IMR-90 (cell line): ENCODE measurements at places on chromosomes 4 and X. TPM values are rescaled to one million over a fixed set of nuclear protein-coding genes. Genes with fewer than 3 reads are reported as not detected.

DNA sequence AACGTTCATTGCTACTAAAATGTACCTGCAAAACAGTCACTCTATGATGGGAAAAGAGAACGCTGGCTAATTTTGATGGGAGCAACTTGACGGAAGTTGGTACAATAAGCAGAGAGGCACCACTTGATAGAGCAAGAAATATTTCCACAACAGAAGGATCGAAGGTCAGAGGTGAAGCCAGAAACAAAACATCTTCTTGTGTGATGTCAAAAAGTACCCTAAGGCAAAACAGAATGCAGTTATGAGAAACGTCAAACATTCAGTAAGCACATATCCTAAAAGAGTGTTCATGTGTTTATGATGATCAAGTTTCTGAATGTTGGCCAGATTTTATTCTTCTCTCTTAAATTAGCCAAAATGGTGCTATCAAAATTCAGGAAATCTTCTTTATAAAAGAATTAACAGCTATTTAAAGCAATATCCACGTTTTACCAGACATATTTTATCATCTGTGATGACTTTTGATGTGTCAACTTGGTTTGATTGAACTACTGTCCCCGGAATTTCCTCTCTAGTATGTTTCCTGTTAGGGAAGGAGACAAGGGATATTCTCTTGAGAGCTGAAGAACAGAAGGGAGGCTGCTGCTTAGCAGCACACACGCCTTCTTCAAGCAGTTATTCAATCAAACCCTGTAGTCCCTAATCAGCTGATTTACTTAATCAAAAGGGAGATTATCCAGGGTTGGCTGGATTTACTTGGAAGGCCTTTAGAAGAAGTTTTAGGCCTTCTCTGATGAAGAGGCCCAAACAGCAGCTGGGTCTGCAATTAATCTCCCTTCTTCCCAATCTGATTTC is 15.7 kb downstream of the AASDH start:
- no peak for DNase-seq

- DNase-seq, result no peak
These were observed 84.9 kb upstream of the SPANXB1 start for GRCh38 chrX:140917354-140918115.

DNA sequence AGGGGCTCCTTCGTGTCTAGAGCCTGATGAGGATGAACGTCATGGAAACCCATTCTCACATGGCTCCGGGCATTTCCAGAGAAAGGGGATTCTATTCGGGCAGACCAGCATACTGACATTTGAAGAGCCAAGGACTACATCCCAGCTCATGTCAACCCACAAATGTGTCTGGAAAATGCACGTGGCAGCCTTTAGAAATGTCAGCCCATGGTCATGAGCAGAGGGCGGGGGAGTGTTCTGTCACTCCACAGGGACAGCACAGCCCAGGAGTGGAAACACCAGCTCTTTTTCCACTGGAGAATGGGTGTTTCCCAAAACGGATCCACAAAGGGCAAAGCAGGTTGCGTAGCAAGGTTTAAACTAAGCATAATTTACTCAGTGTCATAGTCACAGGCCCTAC is 207.0 kb downstream of the BCOR start:
- DNase-seq, result no peak

DNA sequence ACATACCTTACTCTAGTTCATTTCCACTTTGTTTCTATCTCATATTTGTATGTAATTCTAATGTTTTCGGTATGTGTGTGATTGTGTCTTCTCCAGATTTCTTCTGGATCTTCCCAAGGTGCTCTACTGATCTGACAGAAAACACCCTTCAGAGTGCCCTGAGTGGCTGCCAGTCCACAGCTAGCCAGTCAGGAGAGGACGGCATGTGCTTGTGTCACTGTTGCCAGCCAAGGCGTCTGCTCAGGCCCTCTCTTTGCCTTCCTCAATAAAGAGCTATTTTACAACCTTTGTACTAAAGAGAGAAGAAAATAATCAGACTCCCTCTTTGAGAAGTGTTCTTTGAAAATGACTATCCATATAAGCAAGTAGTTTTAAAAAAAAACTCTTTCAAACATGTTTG is 29.0 kb downstream of the CD99L2 start:
- DNase-seq, result no peak

- no peak for DNase-seq
These were observed 105.1 kb upstream of the CPEB2 start for GRCh38 chr4:14897217-14897616.

GRCh38 chrX:3680459-3680858 is 33.0 kb downstream of the PRKX start:
- peak; percentile 16 for DNase-seq

DNA sequence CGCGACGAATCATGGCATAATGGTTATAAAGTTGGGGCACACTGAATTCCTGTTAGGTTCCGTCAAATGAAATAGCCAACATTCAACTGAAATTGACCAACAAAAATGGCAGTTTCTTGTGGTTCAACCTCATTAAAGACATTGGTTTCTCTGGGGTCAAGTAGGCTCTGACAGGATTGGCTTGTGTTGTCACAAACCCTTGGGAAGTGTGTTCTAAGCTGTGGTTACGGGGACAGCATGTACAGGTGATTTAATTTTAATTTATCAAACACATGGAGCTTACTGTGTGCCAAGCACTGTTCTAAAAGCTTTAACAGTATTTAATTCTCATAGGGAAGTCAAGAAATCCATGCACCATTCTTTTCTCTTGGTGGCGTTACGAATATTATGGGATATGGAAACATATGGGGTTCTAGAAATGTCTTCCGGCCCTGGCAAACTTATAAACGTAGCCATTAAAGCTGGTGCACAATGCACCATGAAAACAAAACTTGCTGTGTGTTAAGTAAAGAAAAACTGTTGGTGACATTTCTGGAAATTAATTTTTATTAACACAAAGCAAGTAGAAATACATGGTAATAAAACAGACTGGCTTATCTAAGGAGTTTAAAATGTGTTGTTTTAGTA is 891 bp downstream of the XK start:
- DNase-seq, result no peak

GRCh38 chr4:109764789-109765402 is 35.0 kb upstream of the PLA2G12A start:
- no peak for DNase-seq

DNA sequence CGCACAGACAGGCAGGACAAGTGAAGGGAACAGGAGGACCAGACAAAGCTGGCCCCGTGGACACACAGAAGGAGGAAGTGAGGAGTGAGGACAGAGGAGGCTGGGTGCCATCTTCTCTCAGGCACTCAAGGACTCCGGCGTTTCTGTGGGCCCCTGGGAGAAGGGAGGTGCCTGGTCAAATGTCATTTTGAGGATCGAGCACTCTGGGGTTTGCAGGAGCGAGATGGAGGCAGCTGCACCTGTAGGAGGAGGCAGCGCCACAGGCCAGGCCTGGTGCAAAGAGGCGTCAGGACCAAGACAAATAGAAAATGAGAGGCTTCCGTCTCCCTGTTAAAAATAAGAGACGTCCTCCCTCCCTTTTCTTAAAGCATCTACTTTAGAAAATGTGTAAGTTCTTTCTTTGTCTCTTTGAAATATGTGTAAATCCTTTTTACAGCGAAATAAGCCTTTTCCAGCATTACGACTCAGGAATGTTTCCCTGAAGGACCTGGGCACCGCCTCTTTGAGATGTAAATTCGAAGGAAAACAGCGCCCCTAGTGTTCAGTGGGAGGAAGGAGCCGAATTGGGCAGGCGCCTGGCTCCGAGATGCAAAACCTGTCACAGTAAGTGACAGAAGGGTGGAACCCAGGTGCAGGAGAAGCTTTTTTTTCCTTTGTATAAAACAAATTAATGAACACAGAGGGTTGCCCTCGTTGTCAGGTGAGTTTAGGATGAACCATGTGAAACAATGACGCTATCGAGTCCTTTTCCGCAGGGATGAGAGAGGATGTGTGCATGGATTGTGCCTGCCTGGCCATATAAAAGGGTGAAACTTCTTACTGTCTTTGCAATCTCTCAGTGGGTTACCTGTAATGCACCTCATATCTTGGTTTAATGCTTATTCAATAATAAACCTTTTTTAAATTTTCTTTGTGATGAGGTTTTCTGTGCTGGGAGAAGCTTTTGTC is 1.4 kb upstream of the C4orf50 start:
- DNase-seq, result peak; percentile 44

DNA sequence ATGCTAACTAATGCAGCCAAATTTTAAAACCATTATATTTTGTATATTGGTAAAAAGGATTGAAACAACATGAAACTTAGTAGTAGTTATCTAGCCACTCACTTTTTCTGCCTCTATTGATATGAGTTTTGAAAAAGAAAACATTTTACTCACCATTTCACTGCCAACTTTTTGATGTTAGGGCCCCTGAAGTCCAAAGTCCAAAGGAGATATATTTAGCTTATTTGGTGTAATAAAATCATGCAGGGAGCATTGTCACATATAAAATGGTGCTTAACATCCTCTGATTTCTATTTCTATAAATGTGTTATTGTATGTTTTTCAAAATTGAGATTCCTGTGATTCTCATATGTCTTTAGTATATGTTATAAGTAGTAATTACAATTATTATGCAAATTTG is 24.5 kb upstream of the CXCL3 start:
- DNase-seq, result no peak

DNA sequence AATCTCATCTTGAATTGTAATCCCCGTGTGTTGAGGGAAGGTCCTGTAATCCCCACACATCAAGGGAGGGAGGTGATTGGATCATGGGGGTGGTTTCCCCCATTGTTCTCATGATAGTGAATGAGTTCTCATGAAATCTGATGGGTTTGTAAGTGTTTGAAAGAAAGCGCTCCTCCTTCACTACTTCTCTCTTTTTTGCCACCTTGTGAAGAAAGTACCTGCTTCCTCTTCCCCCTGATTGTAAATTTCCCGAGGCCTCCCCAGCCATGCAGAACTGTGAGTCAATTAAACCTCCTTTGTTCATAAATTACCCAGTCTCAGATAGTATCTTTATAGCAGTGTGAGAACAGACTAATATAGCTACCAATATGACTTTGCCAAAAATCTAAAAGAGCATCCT is 41.1 kb downstream of the GBA3 start:
- no peak for DNase-seq

DNA sequence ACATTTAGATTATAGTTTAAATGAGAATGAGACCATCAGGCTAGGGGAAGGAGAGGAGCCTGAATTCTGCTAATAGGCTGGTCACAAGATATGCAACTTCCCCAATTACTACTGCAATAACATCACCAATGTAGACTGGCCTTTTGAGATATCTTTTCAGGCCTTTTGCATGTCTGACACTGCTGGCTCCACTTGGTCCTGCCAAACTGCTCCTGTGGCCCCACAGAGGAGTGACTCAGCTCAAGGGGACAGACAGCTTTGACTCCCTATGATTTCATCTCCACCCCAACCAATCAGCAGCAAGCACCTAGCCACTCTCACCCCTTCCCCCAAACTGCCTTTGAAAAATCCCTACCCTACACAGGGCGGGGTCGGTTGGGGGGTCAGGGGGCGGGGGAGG is 22.8 kb downstream of the GPRIN3 start:
- no peak for DNase-seq

DNA sequence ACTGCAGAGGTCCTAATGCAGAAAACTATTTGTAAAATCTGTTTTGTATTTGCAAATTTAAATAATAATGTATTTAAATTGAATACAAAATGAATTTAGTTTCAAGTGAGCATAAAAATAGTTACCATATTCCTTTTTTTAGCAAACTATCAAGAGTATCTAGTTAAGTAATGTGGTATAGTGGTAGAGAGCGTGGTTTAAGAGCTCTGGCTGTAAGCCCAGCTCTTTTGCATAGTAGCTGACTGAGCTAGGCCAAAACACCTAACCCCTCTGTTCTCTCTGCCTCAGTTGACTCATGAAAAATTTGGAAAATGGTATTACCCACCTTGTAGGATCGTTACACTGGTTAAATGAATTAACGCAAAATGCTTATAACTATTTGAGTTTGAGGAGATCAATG is 18.1 kb upstream of the ADAD1 start:
- DNase-seq, result no peak

- DNase-seq, result peak; percentile 56
These were observed 154.1 kb downstream of the BANK1 start for GRCh38 chr4:101944649-101945048.

GRCh38 chr4:69776696-69777095 is 16.3 kb upstream of the SULT1B1 start:
- DNase-seq, result no peak

DNA sequence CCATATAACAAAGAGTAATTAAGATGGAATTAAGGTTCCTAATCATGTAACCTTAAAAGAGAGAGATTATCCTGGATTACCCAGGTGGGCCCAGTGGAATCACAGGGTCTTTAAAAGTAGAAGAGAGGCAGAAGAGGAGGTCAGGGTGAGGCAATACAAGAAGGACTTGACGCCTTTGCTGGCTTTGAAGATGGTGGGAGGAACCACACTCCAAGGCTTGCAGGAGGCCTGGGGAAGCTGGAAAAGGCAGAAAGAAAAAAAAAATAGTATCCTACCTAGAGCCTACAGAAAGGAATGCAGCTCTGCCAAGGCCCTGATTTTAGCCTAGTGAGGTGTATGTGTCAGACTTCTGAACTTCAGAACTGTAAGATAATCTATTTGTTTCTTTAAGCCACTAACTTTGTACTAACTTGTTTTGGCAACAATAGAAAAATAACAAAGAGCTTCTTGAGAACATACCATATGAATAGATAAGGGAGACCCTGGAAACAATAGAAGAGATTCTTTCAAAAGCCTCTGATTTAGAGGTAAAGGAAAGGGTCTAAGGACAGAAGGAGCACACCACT is 229.9 kb upstream of the TTC29 start:
- DNase-seq, result no peak

DNA sequence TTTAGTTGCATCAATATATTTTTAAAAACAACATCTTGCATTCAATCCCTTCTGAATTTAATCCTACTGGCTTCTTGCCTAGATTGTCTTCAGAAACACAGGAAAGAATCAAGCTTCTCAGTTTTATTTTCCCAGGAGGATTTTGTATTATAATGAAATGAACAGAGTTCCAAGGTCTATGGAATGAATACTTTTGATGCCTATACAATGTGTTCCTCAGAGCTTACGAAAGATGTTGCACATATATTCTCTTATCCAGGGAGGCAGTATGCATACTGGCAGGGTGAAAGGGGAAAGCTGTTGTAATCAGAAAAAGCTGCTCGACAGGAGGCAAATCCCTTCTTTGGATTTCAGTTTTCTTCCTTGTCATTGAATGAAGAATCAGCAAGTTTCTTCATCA is 8.8 kb downstream of the TMPRSS11D start:
- no peak for DNase-seq

- DNase-seq, result peak; percentile 87
These were observed 100.5 kb downstream of the CLNK start for GRCh38 chr4:10584042-10584441.

DCAF12L1 gene
- not detected in 2 replicates for total RNA-seq

RTL5 gene
- 0.56 and 0.90 TPM in 2 replicates for total RNA-seq

ATP6AP2 gene
- total RNA-seq, result 61.4 and 76.2 TPM in 2 replicates

NXF2 gene
- not detected in 2 replicates for total RNA-seq

ZMAT1 gene
- not detected in 2 replicates for total RNA-seq

NDP gene
- 0.28 and 0.36 TPM in 2 replicates for total RNA-seq

CFAP97 gene
- total RNA-seq, result 16.0 and 33.9 TPM in 2 replicates

PNMA5 gene
- total RNA-seq, result not detected in 2 replicates

TEC gene
- 0.54 and 1.1 TPM in 2 replicates for total RNA-seq

FGG gene
- total RNA-seq, result not detected in 2 replicates

ACTRT1 gene
- not detected in 2 replicates for total RNA-seq

PASD1 gene
- total RNA-seq, result not detected in 2 replicates

ALG13 gene
- 38.3 and 42.7 TPM in 2 replicates for total RNA-seq

YY2 gene
- total RNA-seq, result 0.72 and 1.1 TPM in 2 replicates

RAI2 gene
- not detected in 2 replicates for total RNA-seq
